Stimulated activated CD4-positive, alpha-beta T cell treated with anti-CD3 and anti-CD28 coated beads, TNF-alpha, amount 100 ng/mL, for 1 hour (primary cell): ENCODE measurements at places on chromosomes 12 and 14.

GRCh38 chr12:86249851-86250250 lies 6.3 kb downstream of the MGAT4C start:
- DNase-seq, result no peak

DNA sequence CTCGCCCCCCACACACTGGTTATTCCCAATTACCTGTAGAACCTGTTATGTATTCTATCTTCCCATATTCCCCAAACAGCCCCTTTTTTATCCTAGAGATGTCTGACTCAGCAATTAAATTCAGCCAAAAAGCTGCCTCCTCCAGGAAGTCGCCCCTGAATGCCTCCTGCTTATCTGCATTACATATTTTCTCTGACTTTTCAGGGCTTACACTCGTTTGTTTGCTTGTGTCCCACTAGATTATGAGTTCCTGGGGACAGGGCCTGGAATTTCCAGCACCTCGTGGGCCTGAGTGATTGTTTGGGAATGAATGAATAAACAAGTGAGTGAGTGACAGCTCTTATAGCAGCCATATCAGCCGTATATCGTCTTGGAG lies 99.3 kb upstream of the RFLNA start:
- DNase-seq, result no peak

GRCh38 chr12:76957301-76957700 lies 78.5 kb upstream of the CSRP2 start:
- DNase-seq, result no peak

DNA sequence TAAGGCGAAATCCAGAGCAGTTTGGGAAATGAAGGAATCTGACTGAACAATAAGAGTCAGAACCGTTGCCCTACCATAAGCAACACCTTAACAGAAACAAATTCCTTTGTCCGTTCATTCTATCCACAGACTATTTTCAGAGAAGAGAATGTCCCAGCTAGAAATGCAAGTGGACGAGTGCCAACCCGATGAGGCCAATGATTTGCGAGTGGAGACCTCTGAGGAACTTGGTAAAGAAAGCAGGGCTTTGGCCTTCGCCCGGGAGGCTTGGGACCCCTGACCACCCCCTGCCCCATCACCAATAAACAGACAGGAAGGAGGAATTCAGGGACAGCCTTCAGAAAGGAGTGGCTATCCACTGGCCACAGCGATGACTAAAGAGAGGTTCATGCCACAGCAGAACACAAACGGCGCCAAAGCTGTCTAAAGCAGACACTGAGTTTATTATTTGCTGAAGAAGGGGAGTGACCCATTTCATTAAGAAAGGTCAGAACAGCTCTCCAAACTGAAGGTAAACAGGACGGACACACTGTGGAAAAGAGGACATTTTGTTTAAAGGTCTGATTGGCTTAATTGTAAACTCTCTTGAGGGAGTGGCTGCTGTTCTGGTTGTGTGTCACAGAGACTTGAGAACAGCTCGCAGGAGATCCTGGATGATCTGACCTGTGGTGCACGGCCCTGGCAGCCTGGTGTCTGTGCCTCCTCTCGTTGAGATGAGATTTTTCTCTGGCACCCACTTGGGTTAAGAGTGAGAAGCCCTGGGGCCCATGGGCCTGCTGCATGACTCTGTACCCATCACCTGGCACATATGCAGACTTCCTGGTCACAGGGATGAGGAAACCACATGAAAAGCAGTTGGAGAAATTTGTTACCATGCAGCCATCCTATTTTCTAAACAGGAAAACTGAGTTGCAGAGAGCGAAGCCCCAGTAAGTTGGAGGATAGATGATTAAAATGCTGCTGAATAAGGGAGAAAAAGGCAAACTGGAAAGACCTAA lies 142.0 kb upstream of the PZP start:
- no peak for DNase-seq

GRCh38 chr12:14373217-14373616 lies 7.7 kb downstream of the ATF7IP start:
- no peak for DNase-seq

DNA sequence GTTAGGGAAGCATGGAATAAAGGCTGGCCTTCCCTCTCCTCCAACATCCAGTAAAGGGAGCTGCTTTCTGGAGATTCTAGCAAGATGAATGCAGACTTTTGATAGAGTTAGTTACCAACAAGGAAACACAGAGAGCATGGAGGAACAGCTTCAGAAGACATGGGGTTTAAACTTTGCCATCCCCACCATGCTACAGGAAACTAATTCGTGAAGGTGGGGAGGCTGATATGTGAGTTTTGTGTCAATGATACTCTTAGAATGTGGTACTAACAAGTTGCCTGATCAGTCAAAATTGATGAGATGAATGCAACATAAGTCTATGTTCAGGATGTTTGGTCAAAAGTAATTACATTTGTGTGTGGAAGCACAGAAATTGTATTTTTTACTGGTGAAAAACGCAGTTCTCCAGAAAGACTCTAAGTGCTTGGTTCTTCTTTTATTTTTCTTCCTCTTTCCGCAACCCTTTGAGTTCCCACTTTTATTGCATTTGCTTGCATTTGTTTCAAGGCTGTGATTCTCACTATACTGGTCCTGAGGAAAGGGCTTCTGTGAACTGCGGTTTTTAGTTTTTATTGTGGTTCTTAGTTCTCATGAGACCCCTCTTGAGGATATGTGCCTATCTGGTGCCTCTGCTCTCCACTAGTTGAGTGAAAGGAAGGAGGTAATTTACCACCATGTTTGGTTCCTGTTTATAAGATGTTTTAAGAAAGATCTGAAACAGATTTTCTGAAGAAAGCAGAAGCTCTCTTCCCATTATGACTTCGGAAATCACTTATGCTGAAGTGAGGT lies at the start of gene CLEC4A:
Gene CLEC4A (plus strand): TSS at position 494 of the 789 bp plus-strand sequence. CDS start 262 bp downstream, at position 756.
- no peak for DNase-seq

DNA sequence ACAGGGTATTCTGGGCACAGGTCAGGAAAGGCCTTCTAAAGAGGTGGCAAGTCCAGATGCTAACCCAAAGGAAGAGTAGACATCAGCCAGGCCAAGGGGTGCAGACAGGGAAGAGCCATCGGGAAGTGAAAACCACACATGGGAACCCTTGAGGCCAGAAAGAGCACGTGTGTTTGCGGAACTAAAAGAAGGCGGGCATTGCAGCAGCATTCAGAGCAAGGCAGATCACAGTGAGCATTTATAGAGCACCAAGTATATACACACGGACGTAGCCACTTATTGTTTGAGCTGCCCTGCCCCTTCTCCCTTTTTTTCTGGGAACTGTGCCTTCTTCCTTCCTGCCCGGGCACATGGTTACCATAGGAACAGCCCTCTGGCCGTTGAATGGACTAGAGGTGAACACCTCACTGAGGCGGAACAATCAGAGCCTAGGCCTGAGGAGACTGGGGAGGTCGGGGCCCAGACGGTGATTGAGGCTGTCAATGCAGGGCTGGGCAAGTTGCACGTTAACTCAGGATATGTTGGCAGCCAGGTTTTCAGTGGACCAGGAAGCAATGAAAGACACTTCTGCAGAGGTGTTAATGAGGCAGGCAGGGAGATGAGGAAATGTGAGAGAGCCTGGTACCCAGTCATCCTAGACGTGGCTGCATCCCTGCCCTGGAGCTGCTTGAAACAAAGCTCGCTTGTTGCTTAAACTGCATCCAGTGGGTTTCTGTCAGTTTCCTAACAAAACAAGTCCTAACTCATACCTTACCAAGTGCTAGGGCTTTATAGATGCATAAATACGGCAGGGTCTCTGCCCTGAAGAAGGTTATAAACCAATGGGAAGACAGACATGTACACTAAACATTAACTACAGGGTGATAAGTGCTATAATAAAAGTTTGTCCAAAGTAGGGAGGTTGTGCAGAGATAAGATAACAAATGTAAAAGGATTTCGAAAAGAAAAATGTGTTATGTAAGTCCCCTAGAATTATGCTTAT lies 34.2 kb downstream of the MOAP1 start:
- no peak for DNase-seq

GRCh38 chr14:67576216-67576955 lies 23.7 kb downstream of the PIGH start:
- DNase-seq, result no peak

GRCh38 chr12:29781188-29781587 lies 2.6 kb downstream of the TMTC1 start:
- no peak for DNase-seq

GRCh38 chr12:55932551-55932910 lies 1.6 kb downstream of the DGKA start:
- no peak for DNase-seq

DNA sequence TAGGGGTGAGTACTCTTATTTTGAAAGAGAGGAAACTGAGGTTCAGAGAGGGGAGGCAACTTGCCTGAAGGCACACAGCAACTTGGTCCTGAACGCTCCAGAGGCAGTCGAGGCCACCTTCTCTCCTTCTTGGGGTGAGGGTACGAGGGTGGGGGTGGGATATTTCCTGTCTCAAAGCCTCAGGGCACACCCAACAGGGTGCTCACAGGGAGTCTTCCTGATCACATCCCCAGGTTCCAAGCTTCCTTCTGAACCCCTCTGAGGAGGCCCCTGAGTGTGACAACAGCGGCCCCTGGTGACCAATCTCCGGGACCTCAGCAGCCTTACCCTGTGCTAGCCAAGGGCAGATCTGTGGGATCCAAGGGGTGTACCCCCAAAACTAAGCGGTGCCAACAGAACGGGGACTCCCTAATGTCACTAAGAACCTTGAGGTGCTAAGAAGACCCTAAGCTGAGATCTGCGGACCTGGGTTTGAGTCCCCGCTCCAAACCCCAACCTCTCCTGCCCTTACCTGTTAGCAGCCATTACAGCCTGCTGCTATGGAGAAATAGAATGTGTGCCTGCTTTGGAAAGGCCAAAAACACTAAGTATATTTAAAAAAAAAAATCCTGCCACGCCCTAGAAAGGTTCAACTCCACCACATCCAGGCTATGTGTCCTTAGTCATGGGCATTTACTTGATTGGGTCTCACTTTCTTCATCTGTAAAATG lies 57.9 kb downstream of the TRPV4 start:
- DNase-seq, result peak; percentile 67

DNA sequence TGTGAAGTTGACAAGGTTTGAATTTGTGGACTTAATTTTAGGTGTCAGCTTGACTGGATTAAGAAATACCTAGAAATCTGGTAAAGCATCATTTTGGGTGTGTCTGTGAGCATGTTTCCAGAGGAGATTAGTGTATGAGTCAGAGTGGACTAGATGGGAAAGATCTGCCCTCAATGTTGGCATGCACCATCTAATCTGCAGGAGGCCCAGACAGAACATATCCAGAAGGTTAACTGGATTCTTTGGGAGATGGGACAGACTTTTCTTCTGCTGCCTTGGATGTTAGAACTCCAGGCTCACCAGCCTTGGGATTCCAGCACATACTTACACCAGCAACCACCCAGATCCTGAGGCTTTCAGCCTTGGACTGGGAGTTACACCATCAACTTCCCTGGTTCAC lies 14.1 kb downstream of the SGPP1 start:
- DNase-seq, result no peak

- DNase-seq, result no peak
Measured at GRCh38 chr12:42846782-42847181, 257.2 kb upstream of the PRICKLE1 start.

DNA sequence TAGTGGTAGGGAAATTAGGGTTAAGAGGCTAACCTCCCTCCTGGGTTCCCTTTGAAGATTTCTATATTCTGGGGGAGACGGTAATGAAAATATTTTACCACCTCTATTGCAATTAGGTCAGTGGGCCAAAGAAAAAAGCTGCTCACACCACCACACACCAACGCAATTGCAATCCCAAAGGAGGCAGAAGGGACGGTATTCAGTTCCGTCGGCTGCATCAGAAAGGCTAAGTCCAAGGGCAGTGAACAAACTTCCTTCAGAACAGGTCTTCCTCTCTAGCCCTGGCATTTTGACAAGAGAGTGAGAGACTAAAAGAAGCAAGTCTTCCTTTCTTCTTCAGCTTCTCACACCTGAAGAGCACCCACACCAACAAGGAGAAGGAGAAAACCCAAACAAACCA lies 51.2 kb downstream of the OTX2 start:
- no peak for DNase-seq

DNA sequence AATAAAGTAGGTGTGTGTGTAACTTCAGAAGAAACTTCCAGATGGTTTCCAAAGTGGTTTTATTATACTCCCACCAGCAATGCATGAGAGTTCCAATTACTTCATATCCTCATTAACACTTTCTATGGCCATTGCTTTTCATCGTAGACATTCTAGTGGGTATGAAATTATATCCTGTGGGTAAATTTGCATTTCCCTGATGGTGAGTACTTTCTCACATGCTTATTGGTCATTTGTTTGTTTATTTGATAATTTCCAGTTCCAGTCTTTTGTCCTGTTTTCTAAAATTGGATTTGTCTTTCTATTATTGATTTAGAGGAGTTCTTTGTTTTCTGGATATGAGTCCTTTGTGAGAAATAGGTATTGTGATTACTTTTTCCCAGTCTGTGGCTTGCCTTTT lies 70.9 kb downstream of the PRKCH start:
- no peak for DNase-seq

DNA sequence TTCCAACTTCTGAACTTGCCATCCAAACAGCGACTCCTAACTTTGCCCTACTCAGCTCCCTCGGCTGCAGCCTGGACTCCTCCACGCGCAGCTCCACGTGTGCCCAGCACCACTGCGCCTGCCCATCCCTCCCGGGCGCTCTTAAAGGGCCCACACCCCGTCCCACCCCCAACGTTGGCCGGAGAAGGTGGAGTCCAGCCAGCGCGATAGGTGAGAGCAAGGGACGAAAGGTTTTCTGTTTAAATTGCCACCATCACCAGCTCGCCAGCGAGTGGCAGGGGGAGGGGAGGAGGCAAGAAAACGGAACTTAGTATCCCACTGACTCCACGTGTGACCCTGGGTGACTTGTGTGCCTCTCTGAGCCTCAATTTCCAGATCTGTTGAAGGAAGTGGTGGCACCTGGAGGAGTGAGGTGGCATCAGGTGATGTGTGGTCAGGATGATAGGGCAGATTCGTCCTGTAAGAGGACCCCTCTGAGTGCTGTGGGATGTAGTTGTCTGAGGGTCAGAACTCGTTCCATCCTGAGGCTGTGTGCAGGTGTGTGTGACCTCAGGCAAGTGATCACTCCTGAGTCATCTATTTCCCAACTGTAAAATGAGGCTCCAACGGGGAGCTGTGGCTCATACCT lies 59.7 kb downstream of the TRPV4 start:
- no peak for DNase-seq

GRCh38 chr14:98914942-98915341 lies 357.1 kb downstream of the BCL11B start:
- no peak for DNase-seq

DNA sequence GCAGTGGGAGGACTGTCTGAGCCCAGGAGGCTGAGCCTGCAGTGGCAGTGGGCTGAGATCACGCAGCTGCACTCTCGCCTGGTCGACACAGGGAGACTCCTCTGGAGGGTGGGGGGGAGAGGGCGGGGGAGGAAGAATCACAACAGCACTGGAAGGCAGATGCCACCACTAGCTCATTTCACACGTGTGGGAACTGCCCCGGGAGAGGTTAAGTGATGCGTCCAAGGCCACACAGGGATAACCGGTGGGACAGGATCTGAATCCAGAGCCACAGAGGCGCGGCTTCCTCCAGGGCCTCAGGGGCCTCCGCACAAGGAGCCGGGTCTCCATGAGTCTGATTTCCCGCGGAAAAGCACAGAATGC lies 20.8 kb downstream of the STX2 start:
- DNase-seq, result no peak

GRCh38 chr14:86790408-86791364 lies 1202.3 kb downstream of the GALC start:
- DNase-seq, result no peak
